ENCODE measurements at places on chromosomes 7 and 10. TPM values are rescaled to one million over a fixed set of nuclear protein-coding genes. Genes with fewer than 3 reads are reported as not detected.

- no peak for DNase-seq
Measured at GRCh38 chr7:74059681-74060588, 23.7 kb upstream of the LIMK1 start.

DNA sequence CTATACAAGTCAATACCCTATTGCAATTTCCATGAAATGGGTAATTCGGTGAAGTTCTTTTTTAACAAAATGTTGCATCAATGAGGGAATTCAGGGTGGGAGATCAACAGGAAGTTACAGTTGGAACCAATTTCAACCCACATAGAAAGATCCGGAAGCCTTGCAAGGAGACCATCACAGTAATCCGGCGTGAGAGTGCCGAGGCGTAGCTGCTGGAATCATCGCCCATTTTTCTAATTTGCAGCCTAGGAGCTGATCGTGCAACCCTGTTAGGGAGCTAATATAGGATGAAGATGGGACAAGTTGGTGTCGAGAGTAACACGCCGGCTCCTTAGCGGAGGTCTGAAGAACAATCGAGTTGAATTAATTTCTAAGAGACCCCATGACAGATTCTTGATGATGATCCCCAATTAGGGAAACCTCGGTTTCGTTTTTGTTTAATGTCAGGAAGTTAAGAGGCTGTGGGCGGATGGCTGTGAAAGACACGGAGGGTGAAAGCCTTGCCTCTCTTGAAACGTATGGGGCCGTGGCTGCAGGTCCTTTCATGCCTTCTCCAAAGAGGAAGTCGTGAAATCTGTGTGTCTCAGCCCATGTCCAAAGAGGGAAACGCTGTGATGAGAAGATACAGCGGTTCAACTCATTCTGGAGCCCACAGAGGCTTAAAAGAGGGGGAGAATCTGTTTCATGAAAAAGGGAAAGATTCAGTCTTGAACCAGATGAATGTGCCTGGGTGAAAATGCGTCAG lies 51.2 kb upstream of the CARD11 start:
- DNase-seq = peak; percentile 7

ZNF804B gene
- not detected for polyA plus RNA-seq

DNA sequence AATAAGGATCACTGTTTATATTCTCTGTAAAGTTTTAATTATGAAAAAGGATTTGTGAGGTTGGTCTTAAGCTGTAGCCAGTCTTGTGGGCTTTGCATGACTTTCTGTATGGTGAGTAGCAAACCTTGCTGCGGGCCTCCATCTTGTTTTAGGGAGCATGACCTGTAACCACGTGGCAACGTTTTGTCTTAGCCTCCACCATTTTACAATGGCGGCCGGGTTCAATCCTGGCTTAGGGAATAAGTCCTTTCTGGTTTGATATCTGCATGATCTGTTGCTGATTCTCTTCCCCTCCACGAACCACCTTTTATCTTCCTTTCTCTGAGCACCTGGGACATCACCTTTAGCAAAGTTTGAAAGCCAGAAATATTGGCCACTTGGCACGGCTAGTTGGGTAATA lies 32.5 kb upstream of the OPTN start:
- no peak for DNase-seq

- DNase-seq = no peak
Measured at GRCh38 chr10:299512-299911, 164.3 kb downstream of the ZMYND11 start.

GBX1 gene
- not detected for polyA plus RNA-seq

DNA sequence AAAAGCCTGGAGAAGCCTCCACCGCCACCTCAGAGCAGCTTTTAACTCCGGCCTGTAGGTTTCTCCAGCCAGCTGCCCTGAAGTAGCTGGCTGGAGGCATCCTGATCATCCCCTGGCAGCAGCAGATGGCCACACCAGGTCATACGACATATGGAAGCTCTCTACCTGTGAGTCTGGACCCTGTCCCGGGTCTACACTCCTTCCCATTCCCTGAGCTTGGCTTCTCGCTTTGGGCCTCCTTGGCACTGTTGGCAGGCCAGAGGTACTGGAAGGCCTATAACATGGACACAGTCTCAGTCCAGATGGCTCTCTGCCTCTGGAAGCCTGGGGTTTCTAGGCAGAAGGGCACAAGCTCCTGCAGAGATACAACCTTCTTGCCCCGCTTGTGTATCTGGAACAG lies 43.5 kb upstream of the TRIM8 start:
- no peak for DNase-seq

MRLN gene
- polyA plus RNA-seq = not detected

DNA sequence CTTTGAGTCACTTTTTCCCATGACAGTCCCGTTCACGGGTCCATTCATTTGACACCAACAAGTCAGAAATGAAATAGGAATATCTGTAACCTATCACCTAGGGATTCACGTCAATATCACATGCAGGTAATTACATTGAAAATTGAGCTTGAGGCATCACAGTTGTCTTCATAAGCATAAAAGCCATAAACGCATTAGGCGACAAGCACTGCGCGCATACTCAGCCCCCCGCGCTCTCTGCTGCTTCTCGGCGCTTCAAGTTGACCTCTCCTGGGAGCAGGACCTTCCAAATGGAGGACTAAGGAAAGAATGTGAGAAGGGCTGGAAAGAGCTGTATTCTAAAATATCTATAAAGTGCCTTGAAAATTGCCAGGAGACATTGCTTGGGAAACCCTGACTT lies 130.5 kb upstream of the TNS3 start:
- no peak for DNase-seq

GIMAP4 gene
- polyA plus RNA-seq = 402 TPM

BLNK gene
- polyA plus RNA-seq = not detected

LRIT1 gene
- polyA plus RNA-seq = not detected

DNA sequence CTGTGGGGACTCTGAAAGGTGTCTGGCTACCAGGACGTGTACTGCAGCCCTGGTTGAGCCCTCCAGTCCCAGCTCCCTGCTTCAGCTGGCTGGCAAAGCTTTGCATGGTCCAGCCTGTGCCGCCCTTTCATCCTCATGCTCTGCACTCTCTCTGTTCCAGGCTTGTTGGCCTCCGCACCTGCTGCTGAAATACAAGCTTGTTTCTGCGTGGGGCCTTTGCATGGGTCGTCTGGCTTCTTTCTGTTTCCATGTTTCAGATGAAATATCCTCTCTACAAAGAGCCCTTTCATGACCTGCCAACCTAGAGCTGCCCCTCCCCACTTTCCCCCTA lies 45.9 kb downstream of the TSPAN15 start:
- no peak for DNase-seq

- DNase-seq = no peak
Measured at GRCh38 chr7:100590077-100590737, 4.1 kb downstream of the FBXO24 start.

DNA sequence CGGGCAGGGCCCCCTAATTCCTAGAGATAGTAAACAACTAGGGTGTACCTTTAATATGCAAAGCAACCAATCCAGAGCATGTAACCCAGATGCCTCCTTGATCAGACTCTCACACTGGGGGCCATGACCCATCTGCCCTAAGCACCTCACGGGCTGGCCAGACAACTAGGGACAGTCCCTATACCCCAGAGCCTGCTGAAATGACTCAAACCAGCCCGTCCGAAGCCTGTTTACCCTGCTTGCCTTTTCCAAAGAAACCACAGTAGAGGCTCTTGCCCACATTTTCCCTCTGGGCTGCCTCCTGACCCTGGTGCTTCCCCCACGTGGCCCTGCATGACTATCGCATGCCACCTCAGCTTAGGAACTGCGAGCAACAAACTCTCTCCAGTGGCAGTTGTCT lies 46.2 kb downstream of the RGS10 start:
- DNase-seq = no peak

DNA sequence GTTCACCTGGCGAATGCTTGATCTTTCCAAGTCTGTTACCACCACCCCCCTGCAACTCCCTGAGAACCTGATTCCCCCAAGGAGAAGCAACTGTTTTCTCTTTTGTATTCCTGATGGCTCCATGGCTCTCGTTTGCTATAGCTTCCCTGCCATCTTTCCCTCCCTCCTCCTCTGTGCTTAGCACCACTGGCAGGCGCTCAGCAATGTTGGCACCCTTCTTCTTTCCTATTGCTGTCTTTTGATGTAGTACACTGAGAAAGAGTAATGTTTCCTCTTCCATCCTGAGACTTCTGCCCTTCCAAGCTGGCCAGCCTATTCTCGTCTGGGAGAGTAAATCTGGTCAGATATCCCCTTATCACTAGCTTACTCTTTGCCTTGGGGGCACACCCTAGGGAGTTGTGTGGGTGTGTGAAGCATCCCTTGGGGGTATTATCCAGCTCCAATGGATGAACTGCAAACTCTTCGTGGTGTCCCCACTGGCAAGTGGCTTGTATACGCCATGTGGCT lies 74.0 kb downstream of the BMPER start:
- no peak for DNase-seq

TMEM225B gene
- 1.1 TPM for polyA plus RNA-seq

PPP1R3C gene
- polyA plus RNA-seq = not detected

GRCh38 chr7:97008275-97008917 lies 3.0 kb downstream of the DLX6 start:
- no peak for DNase-seq

PDE1C gene
- polyA plus RNA-seq = not detected

DNA sequence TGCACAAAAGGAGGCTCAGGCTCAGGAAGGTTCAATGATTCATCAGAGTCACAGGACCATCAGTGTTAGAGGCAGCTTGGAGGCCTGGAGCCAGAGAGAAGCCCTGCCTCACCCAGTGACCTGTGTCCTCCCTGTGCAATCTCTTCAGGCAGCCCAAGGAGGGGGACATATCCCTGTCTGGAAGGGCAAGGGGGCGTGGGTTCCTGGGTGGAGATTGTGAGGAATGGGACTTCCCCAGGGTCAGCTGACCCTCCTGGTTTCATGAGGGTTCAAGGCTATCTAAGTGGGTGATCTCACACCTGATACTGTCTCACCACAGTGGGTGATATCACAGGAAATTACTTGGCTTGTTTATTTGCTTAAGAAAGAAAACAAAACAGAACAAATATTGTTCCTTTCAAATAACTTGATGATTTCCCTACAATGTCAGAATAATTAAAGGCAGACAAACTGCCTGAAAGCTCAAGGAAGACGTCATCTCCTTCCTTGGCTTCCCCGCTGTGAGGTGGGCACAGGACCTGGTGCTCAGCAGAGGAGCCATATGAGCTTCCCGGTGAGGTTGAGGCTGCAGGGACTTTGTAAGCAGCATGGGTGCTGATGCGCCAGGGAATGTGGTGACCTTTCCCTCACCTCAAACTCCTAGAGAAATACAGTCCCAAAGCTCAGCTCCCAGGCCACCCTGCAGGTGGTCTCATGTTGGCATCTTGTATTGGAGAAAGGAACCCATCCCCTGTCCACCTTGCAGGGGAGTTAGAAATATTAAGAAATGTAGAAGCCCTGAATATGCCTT lies 763.2 kb downstream of the GRID1 start:
- DNase-seq = no peak

DNA sequence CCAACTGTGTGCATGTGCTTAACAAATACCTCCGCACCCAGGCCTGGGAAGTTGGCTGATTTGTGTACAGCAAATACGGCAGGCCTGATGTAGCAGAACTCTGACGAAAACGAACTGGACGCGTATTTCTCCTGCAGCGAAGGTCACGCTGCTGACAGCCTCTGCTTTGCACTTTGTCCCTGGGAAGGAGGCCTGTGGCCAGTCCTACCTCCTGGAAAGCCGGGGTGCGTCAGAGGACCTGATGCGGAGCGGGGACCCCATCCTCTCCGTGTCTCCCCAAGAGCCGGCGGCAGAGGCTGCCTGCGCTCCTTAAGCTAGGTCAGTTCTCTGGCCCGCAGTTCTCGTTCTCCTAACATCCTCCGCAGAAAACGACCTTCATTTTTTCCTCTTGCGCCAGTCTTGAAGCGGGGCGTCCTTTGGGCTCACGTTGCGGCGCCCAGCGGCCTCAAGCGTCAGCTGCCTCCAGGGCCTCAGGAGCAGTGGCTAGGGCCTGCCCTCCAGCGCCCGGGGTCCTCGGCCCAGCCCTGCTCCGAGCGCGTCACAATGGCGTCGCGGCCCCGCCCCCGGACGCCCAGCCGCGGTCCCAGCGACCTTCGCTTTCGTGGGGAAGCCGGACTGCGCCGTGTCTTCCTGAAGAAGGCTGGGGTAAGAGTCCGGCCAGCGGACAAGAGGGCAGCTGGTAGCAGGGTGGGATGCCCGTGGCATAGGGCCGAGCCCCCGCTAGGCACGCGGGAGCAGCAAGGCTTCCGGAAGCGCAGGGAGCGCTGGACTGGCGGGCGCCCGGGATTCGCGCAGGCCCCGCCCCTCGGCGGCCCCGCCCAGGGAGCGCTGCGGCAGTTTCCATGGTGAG lies at the start of gene ZNF487:
Gene ZNF487, plus strand, starts transcription at position 821 of the 850 bp plus-strand sequence. CDS start 38,703 bp downstream, outside the sequence.
- DNase-seq = peak; percentile 84

KEL gene
- polyA plus RNA-seq = not detected

UFSP1 gene
- polyA plus RNA-seq = 2.4 TPM

- no peak for DNase-seq
Measured at GRCh38 chr10:44714451-44714850, 196.7 kb upstream of the TMEM72 start.

DNA sequence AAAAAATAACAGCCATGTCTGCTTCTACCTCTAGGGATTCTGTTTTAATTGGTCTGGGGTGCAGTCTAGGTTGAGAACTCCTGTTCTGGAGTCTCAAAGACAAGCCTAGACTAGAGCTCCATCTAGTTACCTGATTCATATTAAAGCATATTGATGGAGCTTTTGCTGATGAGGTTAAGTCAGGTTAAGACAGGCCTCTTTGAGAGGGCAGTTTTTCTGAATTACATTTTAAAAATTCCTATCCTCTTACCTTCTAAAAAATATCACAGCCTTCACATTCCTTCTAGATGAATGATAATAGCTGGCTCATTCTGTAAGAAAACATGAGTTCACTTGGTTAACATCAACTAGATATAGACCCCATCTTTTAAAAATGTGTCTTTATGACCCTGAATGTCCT lies 28.9 kb downstream of the MGAM start:
- DNase-seq = no peak

GRCh38 chr7:56026538-56026937 lies 24.7 kb downstream of the PSPH start:
- DNase-seq = no peak

DNA sequence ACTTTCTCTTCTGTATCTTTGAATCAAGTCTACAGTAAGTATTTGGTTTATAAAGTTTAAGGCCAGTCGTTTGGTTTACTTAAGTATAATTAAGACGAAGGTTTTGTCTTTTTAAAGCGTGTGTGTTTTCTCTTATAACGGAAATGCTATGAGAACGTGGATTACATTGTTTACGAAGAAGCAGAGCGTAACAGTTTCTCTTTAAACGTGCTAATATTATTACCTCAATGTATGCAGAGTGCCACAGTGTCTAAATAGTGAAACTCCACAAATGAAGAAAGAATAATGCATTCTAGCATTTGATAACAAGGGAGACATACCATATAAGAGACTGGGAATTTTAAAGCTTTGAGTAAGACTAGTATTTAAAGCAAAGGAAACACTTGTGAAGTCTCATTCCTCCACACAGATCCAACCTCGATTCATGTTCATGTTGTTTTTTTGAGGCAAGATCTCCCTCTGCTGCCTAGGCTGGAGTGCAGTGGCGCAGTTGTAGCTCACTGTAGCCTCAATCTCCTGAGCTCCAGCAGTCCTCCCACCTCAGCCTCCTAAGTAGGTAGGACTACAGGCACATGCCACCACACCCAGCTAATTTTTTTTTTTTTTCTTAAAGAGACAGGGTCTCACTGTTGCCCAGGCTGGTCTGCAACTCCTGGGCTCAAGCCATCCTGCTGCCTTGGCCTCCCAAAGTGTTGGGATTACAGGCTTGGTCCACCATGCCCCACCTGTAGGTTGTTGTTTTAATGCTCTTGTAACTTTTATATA lies 75.1 kb downstream of the ANKRD61 start:
- DNase-seq = peak; percentile 9

FGFBP3 gene
- 1.3 TPM for polyA plus RNA-seq

CTNNA3 gene
- not detected for polyA plus RNA-seq
